ENCODE measurements at places on chromosomes 12 and 14.
A peak's percentile ranks its signal among the peaks of the same experiment; 100 is the strongest.

DNA sequence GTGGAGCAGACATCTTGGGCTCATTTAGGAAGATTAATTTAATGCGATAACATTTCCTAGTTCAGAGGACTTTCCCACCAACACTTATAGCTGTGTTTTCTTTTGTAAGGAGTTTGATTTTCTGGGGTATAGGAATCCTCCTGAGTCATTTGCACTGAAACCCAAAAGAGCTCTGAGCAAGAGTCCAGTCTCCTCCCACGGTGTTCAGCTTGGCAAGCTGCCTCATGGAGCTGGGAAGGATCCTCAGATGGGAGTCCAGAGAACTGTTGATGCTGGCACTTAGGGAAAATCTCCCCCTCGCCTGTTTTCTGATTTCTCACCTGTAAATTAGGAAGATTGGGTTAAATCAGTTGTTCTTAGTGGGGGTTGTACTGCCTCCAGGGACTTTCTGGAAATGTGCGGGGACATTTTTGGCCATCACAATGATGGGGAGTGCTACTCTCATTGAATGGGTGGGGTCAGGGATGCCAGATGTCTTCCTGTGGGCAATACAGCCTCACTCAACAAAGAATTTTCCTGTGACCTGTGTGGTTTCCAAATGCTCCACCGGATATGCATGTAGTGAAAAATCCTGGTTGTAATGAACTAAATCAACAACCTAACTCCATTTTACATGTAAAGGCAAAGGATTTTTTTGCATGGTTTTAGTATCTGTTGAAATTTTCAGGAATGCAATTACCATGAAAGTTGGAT is 150.6 kb downstream of the ADCK1 start:
- DNase-seq = no peak

DNA sequence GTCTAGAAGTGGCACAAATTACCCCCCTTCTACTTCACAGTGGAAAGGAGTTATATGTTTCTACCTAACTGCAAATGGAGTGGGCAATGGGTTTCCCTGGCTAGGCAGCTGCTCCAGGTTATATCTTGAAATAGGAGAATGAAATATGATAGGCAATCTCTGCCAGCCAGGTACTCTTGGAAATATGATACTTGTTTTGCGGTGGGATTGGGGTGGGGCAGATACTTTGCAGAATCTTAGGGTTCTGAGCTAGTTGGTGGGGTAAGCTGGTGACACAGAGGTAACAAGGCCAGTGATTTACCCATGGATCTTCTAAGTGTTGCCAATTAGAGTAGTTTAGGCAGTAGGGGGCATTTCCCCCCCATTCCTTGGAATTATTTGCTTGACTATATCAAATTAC is 140.1 kb downstream of the ATP23 start:
- DNase-seq = no peak

DNA sequence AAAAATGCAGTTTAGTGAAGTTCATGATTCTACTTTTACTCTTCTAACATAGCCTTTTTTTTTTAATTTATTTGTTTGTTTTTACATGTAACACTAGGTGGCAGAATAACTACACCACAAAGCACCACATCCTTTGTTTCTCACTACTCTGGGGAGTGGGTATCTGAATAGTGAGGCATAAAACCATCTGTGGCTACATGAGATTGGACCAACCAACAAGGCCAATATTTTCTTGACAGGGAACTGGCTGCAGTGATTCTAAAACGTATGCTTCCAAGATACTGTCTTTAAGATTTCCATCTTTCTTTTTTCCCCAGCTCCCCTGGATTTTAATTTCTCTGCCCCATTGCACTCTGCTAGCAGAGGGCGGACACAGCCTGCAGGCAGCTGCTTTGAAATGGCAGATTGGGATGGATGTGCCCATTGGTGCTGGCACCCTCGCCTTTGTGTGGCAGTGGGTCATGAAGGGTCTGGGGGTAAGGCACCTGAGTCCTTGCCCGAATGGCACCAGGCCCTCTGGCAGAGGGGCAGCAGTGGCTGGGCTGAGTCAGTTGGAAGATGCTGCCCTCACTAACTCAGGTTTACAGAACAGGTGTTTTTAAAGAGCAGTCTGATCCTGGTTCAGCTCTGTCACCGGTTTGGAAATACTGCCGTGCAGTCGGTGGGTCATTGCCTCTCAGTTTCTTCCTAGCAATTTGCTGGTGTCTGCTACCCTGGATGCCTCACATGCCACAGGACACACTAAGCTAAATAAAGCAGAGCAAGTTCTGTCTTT is 429.1 kb downstream of the RAD51B start:
- no peak for DNase-seq

- no peak for DNase-seq
These were observed 27.1 kb upstream of the CLMN start for GRCh38 chr14:95346820-95347219.

DNA sequence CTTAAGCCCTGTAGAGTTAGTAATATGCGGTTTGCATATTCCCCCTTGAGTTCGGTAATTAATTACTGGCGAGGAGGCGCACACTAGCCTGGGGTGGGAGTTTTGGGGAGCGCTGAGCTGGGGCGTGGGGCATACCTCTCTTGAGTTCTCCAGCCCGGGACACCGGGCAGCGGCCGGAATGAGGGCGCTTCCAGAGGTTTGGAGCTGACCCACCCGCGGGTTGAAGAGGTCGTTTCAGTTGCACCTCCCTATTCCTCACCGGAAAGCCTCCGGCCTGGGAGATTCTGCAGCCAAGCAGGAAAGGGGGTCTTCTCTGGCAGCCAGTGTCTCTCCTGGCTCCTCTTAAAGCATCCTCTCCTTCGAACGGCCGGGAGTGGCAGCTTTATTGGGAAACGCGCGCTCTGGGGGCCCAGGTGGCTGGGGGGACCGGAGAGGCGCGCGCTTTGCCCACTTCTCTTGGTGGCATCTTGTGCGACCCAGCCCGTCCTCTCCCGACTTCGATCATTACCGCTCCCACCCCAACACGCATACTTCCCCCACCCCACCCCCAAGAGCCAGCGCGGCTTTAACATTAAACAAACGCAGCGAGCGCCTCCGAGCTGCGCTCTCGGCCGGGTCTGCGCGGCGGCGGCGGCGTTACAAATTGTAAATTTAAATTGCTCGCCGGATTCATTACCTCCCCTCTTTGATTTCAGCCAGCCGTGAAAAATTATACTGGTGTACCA is 3.9 kb upstream of the LHX5 start:
- DNase-seq = no peak

DNA sequence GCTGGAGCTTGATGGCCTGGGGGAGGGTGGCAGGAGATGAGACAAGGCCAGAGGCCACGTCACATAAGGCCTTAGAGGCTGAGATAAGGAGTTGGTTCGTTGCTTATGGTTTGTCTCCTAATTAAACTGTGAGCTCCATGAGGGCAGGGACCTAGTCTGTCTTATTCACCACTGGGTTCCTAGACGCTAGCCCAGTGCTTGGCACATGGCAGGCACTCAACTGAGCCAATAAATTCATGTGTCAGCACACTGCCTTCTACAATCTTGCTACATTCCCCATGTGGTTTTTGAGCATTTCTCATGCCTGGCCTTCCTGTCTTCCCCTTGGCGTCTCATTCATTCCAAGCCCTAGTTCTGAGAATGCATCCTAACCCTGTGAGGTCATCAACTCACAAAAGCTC is 92.5 kb upstream of the MED13L start:
- no peak for DNase-seq

- no peak for DNase-seq
These were observed 45.6 kb downstream of the TRMT5 start for GRCh38 chr14:60935319-60935718.

GRCh38 chr12:106070147-106070546 is 68.6 kb downstream of the NUAK1 start:
- no peak for DNase-seq

DNA sequence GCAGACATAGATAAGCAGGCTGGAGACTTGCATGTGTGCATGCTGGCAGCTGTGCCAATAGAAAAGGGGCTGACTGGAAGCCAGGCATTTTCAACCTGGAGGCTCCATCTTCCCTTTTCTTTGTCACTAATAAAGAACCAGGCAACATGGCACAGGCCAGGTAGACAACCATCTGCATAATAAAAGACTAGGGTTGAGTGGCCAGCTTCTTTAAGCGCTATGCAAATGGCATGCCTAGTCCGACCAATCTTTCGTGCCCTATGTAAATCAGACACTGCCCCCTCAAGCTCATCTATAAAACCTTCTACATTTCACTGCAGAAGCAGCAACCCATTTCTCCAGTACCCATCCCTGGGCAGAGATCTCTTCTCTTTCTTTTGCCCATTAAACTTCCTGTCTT is 4.6 kb upstream of the KLRC1 start:
- DNase-seq = no peak

DNA sequence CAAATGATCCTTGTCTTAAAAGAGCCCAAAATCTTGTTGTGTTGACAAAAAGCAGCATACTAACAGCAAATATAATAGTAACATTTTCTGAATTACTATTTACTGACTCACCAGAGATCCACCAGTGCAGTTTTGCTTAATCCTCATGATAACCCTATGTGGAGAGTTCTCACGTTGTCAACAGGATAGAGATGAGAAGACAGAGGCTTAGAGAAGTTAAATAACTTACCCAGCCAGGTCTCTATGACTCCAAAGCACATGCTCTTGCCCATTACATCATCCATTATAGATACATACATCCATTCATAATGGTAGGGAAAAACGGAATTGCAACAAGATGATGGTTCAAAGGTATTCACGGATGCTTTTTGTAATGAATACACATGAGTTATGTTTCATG is 111.9 kb downstream of the PAX9 start:
- no peak for DNase-seq

- no peak for DNase-seq
These were observed 161.6 kb downstream of the CACNA1C start for GRCh38 chr12:2214411-2214810.

DNA sequence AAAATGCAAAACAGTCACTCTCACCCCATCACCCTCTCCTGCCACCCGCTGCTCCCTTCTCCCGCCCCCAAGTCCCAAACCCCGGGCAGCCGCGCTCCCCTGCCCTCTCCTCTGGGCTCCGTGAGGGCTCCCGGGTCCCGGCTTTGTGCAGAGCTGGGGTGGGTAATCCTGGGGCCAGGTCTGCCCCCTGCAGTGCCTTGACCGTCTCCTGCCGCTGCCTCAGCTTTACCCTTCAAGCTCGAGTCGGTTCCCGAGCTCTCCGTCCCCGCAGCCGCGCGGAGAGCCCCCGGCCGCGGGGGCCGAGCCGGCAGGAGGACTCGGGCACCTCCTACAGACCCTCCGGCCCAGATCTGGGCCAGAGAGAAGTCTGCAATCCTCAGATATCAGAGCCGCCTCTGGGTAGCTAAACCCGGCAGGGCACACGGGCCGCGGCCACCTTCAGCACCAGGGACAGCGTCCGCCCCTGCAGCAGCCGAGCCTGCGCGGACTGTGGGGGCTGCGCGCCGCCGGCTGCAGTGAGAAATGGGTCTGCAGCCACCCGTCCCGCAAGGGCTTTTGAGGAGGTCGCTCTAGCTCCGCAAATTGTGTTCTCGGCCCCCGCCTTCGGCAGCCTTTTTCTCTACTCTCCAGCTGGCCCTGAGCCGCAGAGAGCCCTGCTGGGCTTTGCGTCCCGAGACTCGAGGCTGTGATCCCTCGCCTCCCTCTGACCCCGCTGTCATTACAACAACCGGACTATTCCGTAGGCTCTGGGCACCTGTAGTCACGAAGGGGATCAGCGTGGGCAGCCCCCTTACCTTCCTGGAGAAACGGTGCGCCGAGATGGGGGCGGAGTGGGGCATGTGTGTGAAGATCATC is 1.2 kb downstream of the PRMT8 start:
- DNase-seq = peak; percentile 21

GRCh38 chr12:118237908-118238307 is 102.0 kb downstream of the PEBP1 start:
- DNase-seq = no peak

DNA sequence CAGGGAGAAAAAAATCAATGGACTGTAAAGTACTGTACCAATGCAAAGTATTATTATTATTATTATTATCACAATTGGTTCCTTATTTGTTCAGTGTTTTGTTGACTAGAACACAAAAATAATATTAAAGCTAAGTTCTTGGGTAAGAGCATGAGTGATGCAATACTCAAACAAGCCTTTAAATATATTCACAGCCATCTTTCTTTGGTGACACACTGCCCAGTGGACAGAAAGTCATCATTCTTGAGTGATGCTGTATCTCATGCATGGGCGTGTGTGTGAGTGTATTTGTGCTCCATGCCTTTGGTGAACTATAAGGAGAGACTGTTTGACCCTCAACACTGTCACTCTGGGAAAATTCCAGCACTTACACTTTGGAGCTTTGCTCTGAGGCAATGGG is 93.6 kb downstream of the KCNK10 start:
- no peak for DNase-seq

DNA sequence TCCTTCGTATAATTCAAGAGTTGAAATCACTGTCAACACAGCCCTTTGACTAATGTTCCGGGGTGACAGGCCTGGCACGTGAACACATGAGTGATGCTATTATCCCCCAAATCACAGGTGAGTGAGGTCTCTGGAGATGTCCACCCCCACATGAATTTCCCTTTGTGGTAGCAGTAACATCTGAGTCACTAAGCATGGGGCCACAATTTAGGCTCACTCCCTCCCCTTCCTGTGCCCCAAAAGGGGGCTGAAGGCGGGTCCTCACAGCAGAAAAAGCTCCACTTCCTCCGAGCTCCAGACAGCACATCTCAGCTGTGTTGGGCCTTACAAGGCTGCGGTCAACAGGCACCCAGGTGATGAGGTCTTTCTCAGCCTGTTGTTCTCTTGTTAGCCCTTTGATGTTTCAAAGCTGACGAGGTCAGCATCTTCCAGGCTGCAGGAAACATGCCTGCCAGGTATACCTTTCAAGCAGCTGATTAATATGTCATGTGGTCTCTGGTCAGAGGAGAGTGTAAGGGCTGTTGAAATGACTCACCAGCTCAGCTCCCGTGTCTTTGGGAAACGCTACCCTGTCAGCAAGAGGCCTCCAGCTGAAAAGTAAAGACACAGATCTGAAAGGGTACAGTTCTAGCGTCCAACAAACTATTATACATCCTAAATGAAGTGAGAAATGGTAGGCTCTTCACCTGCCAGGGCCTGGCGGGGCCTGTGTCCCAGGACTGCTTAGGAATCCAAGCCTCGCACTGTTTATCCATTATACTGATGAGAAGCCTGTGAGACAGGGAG is 107.3 kb downstream of the ZFP36L1 start:
- peak; percentile 41 for DNase-seq

- no peak for DNase-seq
These were observed 44.3 kb downstream of the PELI2 start for GRCh38 chr14:56162476-56162875.

DNA sequence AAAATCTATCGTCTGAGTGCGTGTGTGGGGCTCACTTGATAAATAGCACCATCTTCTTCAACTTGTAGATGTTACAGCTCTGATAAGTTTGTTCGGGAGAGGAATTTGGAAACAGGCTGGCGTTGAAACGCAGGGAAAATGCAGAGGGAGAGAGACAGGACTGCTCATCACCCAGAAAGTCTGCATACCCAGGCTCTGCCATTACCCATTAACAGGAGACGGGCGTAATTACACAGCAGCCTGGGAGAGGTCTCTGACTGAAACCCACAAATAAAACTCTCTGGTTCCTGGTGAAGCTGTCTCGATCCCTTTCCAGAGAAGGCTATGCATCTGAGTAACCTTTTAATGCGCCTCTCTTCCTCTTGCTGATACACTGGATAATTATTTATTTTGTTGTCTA is 547.3 kb downstream of the BCL11B start:
- DNase-seq = no peak

- DNase-seq = no peak
These were observed 228.7 kb downstream of the APAF1 start for GRCh38 chr12:98873776-98874175.

- no peak for DNase-seq
These were observed 43.0 kb downstream of the SPRING1 start for GRCh38 chr12:116694653-116695463.
